ENCODE measurements at places on chromosomes 5 and 9. TPM values are rescaled to one million over a fixed set of nuclear protein-coding genes. Genes with fewer than 3 reads are reported as not detected.
A peak's percentile ranks its signal among the peaks of the same experiment; 100 is the strongest.

DNA sequence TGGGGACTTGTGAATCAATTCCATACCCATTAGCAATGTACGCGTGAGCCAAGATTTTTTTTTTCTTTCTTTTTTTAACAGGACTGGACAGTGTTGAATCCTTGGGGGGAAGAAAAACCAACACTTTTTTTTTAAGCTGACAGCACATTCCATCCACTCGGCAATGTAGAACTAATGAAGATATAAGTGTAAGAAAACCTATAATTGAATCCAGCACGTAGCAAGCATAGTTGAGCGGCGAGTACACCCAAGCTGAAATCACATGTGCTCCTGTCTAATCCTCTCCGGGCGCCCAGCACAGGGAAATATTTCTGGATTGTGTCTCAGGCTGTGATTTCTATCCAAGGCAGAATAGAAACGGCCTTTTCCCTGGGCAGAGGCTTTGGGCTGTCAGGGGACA is 118.2 kb downstream of the BOD1 start:
- peak overlapping the region; percentile 62 for H3K4me3 ChIP-seq
- no peaks in the 10 kb centered on the region for H3K27me3 ChIP-seq
- DNase-seq, result peak; percentile 68
- H3K36me3 ChIP-seq, result no peaks in the 10 kb centered on the region
- peaks cover 25% of the 10 kb centered on the region for H3K4me1 ChIP-seq

DNA sequence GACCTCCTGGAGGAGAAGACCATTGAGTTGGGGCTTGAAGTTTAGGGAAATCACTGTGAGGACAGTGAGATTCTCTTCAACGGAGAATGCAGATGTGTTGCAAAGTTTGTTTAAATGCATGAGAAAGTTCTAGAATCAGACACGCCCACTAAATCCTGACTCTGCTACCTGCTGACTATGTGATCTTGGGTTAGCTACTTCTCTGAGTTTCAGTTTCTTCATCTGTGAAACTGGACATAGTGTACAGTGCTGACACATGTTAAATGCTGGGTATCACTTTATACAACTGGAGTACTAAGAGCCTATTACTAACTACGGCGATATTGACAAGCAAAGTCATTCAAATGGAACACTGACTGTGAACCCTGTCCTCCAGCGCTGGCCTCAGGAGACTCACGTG is 255.5 kb downstream of the HSPA4 start:
- H3K4me1 ChIP-seq, result no peaks in the 10 kb centered on the region
- H3K4me3 ChIP-seq, result no peak overlapping the region
- no peak overlapping the region for H3K27ac ChIP-seq
- peaks cover 4% of the 10 kb centered on the region for H3K27me3 ChIP-seq
- DNase-seq, result no peak

The SNCB gene
- not detected for polyA plus RNA-seq

GRCh38 chr5:178083922-178084321 is 29.4 kb upstream of the N4BP3 start:
- no peaks in the 10 kb centered on the region for H3K27me3 ChIP-seq
- H3K27ac ChIP-seq, result no peak overlapping the region
- H3K4me3 ChIP-seq, result no peak overlapping the region
- peaks cover 2% of the 10 kb centered on the region for H3K4me1 ChIP-seq
- no peaks in the 10 kb centered on the region for H3K36me3 ChIP-seq

The TLX3 gene
- not detected for polyA plus RNA-seq

The ESM1 gene
- polyA plus RNA-seq, result 11.8 TPM

Measured in GM23248 (cell line).